ENCODE measurements at places on chromosomes 2 and 18.

GRCh38 chr18:46324087-46324955 is 220.1 kb downstream of the HAUS1 start:
- DNase-seq = no peak

- DNase-seq = no peak
Measured at GRCh38 chr18:36454848-36455458, 157.4 kb downstream of the FHOD3 start.

GRCh38 chr2:69134306-69134945 is 121.4 kb downstream of the ANTXR1 start:
- DNase-seq = no peak

GRCh38 chr2:218043100-218043499 is 26.0 kb upstream of the RUFY4 start:
- DNase-seq = no peak

GRCh38 chr18:68429841-68430240 is 285.1 kb downstream of the TMX3 start:
- DNase-seq = no peak

DNA sequence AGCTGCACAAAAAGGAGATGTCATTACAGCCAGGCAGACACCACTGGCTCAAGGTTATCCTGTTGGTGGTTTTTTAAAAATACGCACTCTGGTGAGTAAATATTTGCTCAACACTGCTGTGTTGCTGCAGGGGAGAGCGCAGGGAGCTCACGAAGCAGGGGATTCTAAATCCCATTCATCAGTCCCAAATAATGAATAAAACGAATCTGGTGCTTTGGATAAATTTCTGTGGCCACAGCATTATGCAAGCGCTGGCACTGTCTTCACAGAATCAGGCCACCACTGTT is 256.2 kb downstream of the HDAC4 start:
- no peak for DNase-seq

GRCh38 chr18:44968336-44968735 is 287.6 kb downstream of the SETBP1 start:
- DNase-seq = no peak

DNA sequence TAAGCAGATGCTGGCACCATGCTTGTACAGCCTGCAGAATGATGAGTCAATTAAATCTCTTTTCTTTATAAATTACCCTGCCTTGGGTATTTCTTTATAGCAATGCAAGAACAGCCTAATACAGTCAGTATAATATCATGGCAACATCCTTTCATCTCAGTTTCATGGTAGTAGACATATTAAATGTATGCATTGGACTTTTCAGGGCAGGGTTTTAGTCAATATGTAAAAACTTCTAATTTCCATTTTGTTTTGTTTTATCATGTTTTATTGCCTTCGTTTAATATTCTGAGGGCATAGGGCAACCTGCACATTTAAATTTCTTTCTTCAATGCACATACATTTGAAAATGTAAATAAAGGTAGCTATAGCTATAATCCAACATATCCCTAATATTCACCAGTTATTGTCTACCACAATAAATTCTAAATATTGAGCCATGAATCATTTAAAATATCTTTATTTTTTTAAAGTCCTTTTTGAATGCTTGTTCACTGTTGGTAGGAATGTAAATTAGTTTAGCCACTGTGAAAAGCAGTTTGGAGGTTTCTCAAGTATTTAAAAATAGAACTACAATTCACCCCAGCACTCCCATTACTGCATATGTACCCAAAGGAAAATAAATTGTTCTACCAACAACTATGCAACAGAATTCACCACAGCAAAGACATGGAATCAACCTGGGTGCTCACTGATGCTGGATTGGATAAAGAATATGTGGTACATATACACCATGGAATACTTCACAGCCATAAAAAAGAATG is 41.8 kb upstream of the GRB14 start:
- no peak for DNase-seq

DNA sequence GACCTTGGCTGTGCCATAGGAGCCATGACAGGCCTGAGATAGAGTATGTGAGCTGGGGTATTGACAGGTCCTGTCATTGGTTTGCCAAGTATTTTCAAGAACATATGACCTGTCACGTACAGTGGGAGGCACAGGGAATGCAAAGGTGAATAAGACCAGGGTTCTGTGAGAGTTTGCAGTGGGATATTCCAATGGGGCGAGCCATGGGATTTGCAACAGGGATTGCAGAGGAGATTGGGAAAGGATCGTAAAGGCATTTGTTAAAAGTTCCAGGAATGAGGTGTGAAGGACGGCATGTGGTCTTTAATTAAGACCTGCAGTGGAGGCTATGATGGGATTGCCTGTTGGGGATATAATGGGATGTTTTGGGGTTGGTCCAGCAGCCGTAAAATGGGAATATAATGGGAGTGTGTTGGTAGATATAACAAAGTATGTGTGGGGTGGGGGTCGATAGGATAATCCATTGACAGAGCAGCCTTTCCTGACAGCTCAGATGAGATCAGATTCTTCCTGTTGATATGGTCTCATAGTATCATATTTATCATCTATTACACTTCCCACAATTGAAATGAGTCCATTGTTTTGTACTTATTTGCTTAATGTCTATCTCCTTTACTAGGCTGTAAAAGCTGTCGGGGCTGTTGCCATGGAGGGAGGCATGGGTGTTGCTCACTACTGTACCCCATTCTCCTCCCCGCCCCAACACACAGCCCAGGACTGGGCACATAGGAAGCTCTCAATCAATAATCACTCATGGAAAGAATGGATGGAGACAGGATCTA is 38.1 kb downstream of the PKDCC start:
- no peak for DNase-seq

GRCh38 chr2:64533882-64534281 is 9.8 kb downstream of the AFTPH start:
- no peak for DNase-seq

DNA sequence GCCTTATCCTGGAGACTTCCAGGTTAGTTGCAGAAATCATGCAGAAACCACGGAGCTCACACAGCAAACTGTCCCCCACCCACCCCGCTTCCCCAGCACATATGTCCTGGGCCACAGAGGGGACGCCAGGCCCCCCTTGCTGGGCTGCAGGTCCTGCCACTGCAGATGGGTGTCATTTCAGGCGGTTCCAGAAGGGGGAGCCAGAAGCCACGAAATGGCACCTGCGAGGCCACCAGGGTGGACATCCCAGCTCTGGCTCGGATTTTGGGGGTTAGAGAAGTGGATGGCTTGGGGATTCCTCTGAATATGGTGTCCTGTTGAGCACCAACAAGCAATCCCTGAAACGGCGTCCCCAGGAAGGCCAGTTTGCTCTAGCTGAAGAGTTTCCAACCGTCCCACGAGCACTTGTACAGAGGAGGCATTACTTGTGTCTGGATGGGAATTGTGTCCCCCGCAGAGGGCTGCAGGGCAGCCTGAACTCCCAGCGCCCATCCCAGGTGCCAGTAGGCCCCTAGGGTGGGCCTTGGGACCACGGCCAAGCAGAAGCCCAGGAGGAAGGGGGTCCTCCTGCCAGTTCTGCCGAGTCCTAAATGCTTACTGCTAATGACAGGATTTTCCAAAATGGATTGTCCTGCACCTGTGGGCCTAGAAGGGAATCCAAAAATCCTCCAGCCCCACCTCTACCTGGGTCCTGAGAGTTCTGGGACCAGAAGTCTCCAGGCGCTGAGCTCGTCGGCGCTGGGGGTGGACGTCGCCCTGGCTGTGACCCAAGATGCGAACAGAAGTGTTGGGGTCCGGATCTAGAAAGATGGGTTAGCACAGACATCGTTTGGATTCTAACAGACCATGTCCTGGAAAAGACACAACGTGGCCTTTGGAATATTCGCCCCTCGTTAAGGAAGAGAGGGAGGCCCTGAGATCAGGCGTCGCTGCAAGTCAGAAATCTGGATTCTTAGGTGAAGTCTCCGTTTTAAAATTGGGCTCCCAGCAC is 14.6 kb upstream of the NFATC1 start:
- peak; percentile 53 for DNase-seq

DNA sequence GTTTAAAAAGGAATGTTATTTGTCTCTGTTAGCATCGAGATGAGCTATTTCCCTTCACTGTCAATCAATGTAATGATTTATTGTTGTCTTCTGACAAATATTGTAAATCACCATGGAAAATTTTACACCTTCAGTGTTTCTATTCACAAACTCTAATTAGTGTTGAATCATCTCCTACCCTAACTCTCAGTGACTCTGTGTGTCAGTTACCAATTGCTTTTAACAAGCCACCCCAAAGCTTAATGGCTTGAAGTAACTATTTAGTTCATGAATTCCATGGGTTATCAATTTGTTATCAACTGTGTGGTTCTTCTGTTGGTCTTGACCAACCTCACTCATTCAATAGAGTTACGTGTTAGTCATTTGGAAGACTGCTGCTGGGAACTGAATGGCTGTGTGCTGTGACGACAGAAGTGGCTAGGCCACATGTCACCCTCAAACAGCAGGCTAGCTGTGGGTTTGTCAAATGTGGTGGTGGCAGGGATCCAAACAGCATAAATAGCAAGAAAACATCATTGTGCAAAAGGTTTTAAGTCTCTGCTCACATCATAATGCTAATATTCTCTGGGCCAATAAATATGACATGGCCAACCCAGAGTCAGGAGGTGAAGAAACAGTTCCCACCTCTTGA is 910.8 kb upstream of the CDH2 start:
- DNase-seq = no peak

DNA sequence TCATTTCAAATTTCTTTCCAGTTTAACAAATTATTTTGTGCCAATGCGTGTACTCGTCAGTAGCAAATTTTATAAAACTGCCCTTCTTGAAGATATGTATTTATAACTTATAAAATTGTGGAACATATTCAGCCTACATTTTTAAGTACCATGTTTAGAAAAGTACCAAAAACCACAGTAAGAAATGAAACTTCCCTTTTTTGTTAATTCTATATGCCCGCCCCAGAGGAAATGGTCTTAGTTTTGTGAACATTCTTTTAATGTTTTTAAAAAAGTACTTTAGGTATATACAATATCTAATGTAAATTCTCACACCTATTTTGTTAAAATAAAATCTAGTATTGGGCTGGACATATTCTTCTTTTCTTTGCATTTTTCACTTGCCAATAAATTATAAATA is 1.2 kb downstream of the UGT1A9 start:
- DNase-seq = no peak

DNA sequence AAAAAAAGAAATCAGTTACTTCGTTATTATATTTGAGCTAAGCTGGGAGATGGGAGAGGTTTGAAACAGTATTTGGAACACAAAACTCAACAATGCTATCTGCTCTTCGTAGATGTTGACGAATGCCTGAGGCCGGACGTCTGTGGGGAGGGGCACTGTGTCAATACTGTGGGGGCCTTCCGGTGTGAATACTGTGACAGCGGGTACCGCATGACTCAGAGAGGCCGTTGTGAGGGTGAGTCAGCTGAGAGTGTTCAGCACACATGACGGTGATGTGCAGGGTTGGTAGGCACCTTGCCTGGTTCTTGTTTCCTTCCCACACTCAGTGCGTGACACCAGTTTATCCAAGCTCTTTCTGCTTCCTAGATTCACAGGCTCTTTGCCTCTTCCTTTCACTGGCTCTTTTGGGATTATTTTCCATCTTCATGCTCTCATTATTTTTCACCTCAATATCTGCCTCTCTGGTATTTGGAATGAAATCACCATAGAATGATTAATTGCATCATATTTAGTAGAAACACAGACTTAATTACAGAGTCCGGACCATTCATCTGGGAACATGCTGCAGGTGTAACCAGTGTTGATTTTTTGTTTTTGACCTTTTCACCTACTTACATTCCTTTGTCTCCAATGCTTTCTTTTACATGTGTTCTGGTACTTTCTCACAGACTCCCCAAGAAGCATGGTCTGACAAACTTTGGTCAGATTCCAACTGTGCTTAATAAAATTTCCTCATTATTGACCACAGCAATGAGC is 200.6 kb upstream of the RASGRP3 start:
- no peak for DNase-seq

GRCh38 chr2:68589963-68590362 is 53.4 kb upstream of the PROKR1 start:
- DNase-seq = no peak

- no peak for DNase-seq
Measured at GRCh38 chr18:75586130-75586889, 158.8 kb upstream of the SMIM21 start.

DNA sequence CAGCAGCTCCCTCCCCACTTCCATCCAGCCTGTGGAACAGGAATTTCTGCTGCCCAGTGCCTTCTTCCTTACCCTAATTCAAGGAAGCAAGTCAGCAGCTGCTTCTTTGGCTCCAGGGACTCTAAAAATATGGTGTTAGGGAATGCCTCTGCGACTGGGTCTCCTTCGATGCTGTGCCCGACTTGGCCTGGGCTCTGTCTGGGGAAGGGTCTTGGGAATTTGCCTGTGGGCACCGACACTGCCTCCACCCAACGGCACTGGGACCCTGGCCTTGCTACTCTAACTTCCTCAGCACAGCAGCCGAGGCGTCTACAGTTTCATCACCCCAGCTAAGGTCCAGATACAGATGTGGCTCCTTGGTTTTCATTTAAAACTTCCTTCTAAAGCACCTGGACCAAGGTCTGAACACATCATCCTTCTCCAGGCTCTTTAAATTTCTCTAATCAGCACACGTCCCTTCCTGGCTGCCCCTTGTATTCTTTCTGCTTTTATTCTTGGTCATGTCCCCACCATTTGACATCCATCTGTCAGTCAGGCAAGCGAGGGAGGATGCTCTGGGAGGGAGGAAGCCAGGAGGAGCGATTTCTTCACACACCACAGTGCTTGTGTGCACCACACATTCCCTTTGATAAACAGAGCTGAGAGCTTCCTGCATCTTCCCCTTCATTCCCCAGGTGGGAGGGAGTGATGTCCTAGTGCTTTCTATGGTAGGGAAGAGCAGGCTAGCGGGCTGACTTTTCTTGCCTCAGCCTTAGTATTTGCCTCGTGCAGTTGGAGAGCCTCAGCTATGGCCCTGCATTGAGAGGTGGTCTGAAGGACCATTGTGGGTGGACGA is 6.8 kb downstream of the LBH start:
- no peak for DNase-seq

GRCh38 chr18:28884304-28884703 is 707.4 kb upstream of the CDH2 start:
- DNase-seq = no peak

- no peak for DNase-seq
Measured at GRCh38 chr2:225100856-225101294, 58.6 kb upstream of the DOCK10 start.

- DNase-seq = no peak
Measured at GRCh38 chr2:100197631-100198153, 55.3 kb upstream of the AFF3 start.

DNA sequence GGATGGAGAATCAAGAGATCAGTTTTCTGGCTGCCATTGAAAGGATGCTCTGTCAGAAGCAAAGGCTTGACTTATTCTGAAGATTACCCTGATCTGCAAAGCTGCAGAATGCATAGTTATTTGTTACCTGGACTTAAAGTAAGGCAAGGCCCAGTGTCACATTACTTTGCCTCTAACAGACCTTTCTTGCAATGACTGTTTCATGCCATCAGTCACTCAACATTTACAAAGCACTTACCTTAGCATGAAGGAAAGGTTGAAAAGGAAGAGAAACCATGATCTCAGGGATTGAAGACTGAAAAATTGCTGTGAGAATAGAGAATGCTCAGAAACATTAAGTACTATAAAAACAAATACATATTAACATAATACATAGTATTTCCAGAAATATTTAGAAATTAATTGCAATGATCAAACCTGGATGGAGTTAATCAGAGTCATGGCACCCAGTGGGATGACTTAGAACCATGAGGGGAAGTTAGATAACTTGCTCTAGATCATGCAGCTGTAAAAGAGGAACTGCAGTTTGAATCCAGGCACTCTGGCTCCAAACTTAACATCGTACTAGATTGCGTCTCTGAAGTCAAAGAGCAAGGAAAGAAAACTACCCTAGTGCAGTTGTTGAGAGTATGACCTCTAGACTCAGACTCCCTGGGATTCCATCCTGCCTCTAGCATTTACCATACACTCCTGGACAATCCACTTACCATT is 26.5 kb upstream of the FAM117B start:
- DNase-seq = no peak

GRCh38 chr2:215832791-215833190 is 180.6 kb downstream of the MREG start:
- no peak for DNase-seq
